NCI-H1417 treated with DMSO at 0.1 percent for 48 hours (cell line): ENCODE measurements at places on chromosomes 16 and 17.

- no peak for DNase-seq
These were observed 11.7 kb upstream of the MAF start for GRCh38 chr16:79612207-79612606.

GRCh38 chr17:69466905-69467667 is 52.6 kb downstream of the MAP2K6 start:
- DNase-seq, result no peak

- DNase-seq, result no peak
These were observed 10.6 kb downstream of the RSPRY1 start for GRCh38 chr16:57196753-57197152.

DNA sequence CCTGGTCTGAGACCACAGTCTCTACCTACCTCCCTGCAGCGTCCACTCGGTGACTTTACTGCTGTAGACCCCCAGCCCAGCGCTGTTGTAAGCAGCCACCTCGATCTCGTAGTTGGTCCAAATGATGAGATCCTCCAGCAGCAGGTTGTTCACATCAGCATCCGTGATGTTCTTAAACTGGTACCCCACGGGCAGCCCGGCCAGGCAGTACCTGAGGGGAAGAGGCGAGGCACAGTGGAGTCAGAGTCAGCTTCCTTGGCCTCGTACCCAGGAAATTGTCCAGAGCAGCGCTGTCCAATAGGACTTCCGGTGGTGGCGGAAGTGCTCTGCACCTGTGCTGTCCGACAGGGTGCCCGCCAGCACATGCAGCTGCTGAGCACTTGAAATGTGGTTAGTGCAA is 104.0 kb upstream of the CDC42EP4 start:
- DNase-seq, result no peak

DNA sequence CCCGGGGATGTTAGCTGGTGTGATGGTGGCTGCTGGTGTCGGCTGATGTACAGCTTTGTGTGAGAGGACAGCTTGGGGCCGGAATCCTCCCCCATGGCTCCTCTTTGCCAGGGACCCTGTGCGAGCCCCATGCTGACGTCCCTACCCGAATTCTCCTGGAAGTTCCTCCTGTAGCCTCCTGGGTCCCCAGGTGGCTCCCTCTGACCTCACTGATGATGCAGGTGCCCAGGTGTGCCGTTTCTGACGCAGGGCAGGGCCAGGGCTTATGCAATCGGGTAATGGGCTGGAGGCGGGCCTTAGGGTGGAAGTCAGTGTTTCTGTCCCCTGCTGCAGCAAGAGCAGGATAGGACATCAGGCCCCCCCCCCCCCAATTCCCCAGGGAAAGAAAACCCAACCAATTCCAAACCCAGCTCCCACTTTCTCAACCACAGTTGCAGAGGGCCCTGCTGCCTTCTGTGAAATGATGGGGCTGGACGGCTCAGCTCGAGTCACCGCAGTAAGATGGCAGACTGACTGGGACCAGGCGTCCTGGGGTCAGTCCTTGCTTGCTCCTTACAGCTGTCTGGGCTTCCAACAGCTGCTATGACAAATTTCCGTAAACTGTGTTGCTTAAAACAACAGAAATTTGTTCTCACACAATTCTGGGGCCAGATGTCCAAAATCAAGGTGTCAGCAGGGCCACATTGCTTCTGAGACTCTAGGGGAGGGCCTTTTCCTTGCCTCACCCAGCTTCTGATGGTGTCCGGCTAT is 139.0 kb upstream of the PLCG2 start:
- DNase-seq, result no peak

DNA sequence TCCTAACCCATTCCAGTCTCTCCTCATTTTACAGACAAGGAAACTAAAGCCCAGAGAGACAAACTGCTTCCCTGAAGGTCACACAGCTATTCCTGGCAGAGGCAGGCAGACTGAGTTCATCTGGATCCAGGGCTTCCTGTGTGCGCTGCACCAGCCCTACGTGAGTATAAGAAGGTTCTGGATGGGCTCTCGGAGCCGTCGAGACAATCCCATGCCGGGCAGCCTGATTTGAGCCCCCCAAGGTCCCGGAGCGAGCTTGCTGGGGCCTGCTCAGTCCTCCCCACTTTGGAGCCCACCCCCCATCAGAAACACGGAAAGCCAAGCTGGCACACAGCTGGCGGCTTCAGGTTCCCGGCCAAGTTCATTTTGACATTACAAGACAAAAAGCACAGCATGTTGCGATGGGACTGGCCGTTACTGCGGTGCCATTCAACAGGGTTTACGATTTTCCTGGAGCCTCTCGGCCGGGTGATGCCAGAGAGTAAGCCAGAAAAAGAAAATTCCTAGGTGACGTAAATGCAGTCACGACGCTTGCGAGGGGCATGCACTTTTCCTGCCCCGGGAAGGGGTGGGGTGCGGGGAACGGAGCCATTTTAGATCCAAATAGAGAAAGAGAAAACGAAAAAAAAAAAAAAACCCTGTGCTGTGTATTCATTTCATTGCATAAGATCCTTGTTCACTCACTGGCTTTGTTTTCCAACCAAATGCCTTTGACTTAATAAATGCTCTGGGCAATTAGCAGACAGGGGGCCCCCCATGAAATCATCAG is 167.1 kb upstream of the FOXF1 start:
- DNase-seq, result no peak

DNA sequence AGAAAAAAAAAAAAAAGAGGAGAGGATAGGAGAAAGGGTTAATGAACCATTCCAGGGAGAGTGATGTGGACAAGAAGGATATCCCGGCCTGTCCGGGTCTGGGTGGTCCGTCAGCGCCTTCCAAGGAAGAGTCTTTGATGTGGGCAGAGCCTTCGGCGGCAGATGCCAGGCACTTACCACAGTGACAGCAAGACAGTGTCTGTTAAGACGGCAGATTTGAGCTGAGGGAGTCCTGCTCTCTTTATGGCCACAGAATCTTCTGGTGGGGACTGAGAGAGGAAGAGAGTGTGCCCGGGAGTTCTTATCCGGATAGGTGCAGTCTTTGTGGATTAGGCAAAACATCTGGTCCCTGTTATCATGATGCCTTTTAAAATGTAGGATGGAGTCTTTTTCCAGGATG is 95.2 kb downstream of the ZDHHC7 start:
- no peak for DNase-seq

GRCh38 chr16:87412996-87413421 is 20.9 kb downstream of the MAP1LC3B start:
- DNase-seq, result no peak

DNA sequence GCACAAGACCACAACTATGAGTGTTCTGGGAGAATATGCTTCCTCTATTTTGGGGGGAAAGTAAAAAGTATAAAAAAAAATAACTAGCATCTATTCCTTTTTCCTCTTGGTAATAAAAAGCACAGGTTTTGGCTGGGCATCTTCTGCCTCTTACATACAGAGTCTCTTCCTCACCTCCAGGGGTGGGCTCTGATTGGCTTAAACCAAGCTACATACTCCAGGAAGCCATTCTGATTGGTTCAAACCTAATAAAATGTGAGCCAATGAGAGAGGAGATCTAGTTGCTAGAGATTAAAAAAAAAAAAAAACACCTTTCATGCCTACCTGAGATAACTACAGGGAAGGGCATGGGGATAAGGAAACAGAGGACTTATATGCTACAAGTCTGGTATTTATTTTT is 365.9 kb upstream of the ERCC4 start:
- no peak for DNase-seq

DNA sequence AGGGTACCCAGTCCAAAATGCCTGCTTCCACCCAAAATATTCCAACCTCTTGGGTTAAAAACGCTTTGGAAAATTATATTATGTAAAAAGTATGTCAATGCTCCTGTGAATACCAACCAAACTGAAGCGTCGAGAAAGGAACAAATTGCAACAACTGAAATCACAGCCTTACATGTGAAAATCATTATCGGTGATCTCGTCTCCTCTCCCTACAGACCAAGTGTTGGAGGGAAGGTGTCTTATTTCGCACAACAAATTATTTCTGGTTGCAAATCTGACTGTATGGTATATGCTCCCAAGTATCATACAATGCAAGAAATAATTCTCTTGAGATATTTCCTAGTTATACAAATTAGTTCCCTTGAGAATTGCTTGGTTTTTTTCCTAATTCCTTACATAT is 89.3 kb upstream of the CDYL2 start:
- no peak for DNase-seq

DNA sequence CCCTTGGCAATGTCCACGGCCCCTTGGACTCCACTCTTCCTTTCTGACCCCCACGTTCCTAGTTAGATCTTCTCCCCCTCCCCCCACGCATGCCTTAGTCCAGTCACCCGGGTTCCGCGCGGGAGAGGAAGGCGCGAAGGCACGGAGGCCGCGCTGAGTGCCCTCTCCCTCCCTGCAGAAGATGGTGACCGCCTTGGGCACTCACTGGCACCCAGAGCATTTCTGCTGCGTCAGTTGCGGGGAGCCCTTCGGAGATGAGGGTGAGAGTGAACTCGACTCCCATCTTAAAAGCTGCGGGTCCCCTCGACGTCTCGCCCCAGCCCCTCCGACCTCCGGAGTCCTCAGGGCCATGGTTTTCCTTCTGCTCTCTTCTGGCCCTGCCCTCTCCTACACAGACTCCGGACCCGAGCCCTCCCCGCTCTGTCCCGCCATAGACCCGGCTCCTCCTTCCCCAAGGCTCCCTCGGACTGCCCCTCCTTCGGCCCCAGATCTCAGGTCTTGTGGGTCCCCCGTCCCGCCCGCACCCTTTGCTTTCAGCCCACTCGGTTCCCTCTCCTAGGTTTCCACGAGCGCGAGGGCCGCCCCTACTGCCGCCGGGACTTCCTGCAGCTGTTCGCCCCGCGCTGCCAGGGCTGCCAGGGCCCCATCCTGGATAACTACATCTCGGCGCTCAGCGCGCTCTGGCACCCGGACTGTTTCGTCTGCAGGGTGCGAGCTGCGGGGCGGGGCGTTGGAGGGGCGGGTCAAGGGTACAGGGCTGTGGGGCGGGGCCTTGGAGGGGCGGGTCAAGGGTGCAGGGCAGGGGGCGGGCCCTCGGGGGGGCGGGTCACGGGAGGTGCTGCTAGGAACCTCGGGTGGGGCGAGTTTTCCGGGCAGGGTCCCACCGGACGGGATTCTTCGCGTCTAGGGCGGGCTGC is 4.6 kb downstream of the TGFB1I1 start:
- DNase-seq, result no peak

DNA sequence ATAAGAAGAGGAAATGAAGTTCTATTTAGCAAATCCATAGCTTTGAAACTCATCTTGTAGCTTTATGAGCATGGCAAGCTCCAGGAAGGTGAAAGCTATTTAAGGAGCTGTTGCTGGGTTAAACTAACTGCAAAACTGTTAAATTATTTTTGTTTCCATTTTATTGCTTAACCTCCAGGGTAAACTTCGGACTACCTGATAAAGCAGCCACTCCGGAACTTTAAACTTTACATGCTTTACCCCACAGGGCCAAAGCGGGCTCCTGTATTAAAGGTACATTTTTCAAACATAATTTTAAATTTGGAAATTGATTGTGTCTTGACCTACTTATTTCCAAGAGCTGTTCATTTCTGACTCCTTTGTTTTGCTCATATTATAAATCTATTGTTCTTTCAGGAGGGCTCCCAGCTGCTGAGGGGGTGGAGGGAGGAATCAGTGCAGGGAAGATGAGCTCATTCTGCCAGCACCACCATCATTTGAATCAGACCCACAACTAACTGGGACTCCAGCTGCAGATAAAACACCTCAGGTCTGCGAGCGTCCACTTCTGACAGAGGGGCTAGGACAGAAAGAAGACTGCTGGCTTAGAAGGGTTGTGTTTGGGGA is 157.9 kb downstream of the IRX3 start:
- no peak for DNase-seq

DNA sequence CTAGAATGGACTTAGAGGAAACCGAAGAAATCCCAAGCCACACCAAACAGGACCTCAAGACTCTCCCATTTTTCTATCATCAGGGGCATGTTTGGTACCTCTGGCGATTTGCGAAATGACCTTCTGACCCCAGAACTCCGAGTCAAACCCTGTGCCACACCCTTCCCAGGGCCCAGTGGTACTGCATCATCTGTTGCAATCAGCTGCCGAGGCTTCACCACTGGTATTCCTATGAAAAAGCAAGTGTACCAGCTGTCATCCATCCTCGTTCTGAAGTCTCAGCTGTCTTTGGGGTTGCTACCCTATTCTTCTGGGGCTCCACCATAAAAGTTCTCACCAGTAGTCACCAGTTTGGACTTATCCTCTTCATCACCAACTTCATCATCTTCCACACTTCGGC is 2.3 kb upstream of the RSKR start:
- no peak for DNase-seq

DNA sequence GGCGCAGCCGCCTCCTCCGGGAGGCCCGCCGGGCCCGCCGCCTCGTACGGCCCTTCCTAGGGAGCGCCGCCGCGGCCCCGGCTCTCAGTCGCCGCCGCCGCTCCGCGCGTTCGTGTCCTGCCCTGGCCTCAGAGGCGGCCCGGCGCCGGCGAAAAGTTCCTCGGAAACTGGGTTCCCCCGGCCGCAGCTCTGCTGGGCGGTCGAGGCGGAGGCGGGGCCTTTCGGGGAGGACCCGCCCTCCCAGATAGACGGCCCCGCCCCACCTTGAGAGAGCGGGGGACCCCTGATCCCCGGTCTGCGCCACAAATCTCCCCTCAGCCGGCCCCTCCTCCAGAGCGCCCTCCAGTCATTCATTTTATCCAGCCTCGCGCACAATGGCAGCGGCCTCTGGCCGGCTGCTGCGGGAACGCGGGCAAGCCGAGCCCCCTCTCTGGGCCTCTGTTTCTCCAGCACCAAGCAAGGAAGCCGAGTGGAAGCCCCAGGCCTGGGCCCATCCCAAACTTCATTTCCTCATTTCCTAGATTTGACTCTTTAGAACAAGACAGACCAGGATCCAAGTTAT is at the start of gene SREBF1:
Gene SREBF1, minus strand, starts transcription at position 169 of the 562 bp plus-strand sequence. CDS start 169 bp downstream, outside the sequence.
- no peak for DNase-seq

DNA sequence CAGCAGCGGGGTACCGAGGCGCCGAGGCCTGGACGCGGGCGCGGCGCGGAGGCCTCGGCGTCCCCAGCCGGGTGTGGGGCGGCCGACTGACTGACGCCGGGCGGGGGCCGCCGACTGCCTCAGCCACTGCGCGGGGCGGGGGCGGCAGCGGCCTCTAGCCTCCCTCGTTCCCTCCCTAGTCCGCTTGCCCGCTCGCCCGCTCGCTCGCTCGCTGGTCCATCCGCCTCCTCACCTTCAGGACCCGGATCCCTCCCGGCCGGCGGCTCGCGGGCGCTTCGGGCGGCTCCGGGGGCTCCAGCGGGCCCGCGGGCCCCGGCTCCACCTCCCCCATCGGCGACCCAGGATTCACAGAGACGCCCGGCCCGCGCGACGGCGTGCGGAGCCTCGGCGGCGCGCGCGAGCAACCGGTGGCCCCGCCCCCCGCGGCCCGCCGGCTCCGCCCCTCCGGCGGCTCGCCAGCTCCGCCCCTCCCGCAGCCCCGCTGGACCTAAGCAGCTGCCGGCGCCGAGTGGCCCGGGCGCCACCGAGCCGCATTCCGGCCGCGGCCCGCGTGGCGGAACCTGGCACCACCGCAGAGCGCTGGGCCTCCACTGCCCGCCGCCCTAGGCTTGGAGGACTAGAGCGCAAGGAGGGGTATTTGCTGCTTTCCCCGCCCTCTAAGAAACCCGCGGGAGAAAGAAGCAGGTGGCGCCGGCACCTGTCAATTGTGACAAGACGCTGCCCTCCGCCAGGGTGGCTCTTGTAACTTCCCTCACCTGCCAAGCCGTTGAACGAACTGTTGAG is 773 bp downstream of the PHLPP2 start:
- DNase-seq, result no peak
